ENCODE measurements at places on chromosomes 12 and 14.

- DNase-seq, result no peak
These were observed 16.9 kb downstream of the BRF1 start for GRCh38 chr14:105283899-105284298.

DNA sequence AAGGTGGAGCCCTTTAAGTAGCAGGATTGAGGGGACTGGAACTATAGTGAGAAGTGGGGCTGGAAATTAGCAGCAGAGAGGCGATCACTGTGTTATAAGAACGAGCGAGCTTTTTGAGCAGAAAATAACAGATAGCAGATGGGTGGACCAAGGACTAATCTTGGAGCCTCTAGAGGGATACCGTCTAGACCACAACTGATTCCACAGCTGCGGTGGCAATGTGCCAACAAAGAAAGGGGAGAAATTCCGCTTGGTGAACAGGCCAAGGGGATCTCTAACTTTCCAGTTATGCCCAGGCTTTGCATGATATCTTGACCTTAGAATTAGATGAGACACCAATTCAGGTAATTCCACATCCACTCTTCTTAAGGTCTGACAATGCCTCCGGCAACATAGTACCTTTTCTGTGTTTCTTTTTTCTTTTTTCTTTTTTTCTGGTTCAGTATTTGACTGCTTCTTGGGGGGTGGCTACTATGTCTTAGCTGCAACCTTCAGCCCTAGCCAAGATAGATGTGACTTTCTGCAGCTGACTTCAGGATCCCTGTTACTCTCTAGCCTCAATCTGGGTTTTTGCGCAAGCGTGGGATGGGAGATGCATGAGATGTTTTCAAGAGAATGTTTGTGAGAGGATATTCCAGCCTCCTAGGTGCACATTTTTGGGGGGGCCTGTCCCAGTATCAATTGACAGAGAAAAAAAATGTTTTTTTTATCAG lies 143.4 kb upstream of the CPSF6 start:
- DNase-seq, result no peak

GRCh38 chr14:35789651-35790050 lies 19.4 kb downstream of the RALGAPA1 start:
- DNase-seq, result no peak

GRCh38 chr14:95033682-95034632 lies 123.4 kb downstream of the DICER1 start:
- DNase-seq, result no peak

- DNase-seq, result no peak
These were observed 6.4 kb downstream of the SUSD6 start for GRCh38 chr14:69617796-69618195.

DNA sequence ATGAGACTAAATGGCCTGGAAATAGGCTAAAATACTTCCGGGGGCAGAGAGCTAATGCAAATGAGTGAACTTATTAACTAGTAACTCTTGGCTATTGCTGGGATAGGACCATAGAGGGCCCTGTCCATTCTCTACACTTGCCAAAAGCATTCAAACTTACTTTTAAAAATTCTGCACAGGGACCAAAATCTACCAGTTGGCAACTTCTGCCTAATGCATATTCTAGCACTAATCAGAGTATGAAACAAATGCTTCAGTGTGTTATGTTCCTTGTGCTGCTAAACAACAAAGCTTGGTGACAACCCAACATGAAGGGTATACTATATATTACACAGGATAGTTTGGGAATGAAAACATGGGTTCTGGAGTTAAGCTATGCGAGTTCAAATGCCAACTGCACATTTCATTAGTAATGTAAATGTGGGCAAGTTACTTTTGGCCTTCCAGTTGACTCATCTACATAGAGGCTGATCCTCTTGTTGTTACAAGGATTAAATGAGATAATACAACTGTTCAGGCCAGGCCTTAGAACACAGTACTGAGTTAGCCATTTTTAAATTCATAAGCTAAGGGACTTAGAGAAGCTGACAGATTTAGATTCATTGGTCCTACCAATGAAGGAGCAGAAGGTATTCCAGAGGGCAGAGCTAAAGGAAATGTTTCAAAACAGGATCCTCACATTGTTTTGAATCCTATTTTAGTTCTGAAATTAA lies 32.4 kb downstream of the HIGD1C start:
- peak; percentile 34 for DNase-seq

- DNase-seq, result peak; percentile 35
These were observed 161.8 kb downstream of the SRGAP1 start for GRCh38 chr12:64006211-64006825.

DNA sequence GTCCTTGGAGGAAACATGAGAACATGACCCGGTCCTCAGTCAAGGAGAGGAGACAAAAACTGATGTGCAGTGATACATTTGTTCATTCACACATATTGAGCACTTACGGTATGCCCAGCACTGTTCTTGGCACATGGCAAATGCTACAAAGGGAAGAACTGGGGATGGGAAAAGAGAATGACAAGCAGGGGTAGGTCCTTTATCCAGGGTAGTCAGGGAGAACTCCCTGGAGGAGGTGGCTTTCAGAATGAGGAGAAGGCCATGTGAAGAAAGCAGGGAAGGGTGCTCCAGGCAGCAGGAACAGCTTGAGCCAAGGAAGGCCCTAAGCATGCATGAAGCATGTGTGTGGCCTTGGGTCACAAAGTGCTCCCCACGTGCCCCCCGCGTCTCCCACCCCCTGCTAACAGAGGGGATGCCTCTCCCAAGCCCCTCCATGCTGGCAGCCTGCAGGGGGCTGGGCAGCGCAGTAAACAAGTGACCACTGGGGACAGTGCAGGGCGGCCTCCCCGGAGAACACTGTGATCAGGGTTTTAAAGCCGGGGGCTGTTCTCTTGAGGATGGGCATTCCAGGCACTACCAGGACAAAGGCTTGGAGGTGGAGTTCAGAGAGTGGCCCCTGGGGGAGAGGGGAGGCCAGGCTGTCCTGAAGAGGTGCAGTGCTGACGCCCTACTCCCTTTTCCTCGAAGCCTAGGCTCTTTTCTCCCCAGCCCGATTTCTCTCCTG lies 71.0 kb downstream of the PHETA1 start:
- no peak for DNase-seq

GRCh38 chr14:93832081-93832480 lies 43.8 kb upstream of the PRIMA1 start:
- no peak for DNase-seq

DNA sequence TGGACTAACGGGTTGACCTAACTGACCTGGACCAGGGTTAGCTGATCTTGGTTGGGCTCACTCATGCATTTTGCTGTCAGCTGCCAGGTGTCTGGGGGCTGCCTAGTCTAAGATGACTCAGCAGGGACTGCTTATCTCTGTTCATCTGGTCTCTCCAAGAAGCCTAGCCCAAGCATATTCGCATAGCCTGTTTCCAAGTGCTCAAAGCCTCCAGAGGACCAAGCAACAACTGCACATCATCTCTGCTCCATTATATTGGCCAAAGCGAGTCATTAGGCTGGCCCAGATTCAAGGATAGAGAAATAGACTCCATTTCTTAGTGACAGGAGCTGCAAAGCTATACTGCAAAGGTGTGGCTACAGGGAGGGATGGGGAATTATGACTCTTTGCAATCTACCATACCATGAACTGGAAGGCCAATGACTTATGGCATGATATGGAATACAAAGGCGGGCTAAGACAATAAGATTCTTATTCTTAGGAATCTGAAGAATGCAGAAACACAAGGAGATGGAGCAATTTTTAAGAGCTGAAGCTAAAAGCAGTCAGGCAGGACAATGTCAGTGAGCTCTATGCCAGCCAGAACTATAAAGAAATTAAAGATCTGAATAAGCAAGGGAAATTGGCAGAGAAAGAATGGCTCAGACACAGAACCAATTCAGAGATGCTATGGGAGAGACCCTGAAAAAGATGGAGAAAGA lies 194.6 kb upstream of the FSCB start:
- no peak for DNase-seq

- DNase-seq, result no peak
These were observed 233.0 kb downstream of the SSPN start for GRCh38 chr12:26428420-26428819.

DNA sequence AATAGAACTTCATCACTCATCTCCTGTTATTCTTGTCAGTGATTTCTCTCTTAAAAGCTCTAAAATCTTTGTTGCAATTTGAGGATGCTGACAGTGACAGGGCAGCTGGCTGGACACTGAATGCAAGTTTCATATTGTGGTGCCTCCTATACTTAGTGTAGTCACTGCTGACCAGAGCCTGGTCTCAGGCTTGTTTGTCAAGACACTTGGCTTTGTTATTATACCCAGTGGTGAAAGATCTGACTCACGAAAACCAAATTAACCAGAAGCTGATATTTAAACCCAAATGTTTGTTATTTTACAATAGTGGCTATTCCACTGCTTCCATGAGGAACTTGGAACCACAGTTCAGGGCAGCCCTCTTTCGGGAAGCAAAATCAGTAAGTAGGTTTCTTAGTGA lies 42.8 kb downstream of the RPGRIP1 start:
- peak; percentile 44 for DNase-seq

DNA sequence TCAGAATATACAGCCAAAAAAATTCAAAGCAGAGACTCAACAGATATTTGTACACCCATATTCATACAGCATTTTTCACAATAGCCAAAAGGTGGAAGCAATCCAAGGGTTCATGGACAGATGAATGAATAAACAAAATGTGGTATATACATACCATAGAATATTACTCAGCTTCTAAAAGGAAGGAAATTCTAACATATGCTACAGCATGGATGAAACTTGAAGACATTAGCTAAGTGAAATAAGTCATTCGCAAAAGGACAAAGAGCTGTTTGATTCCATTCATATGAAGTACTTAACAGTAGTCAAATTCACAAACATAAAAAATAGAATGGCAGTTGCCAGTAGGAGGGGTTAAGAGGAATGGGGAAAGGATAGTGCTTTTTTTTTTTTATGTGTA lies 91.8 kb upstream of the ARID2 start:
- no peak for DNase-seq

DNA sequence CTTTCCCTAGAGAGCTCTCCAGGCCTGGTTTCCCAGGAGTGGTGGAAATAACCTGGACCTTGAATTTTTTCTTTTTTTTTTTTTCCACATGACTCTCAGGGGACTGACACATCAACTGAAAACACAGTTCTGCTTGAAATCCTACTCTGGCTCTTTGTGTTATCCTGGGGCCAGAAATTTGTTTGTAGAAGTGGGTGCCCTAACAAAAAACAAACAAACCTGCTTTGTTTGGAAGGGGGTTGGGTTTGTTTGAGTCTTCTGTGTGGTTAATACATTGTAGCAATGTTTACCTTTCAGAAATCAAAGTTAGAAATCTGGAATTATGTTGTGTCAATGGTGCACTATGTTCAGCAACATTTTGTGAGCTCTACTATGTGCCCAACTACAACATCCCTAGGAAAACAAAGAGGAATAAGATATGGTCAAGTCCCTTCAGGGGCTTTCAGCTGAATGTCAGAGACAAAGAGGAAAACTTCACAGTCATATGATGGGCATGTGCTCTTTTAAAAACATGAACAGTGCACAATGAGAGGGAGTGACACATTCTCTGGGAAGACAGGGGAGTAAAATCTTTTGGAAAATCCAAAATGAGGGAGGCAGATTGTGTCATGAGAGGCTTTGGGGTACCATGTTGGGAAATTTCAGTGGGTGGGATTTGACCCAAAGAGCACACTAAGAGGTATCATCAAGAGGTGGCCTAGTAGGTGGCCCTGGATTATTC lies 1.5 kb upstream of the IGF1 start:
- no peak for DNase-seq

GRCh38 chr12:47863467-47863866 lies 41.3 kb downstream of the VDR start:
- no peak for DNase-seq

GRCh38 chr14:33916663-33917565 lies 34.0 kb downstream of the EGLN3 start:
- DNase-seq, result no peak

DNA sequence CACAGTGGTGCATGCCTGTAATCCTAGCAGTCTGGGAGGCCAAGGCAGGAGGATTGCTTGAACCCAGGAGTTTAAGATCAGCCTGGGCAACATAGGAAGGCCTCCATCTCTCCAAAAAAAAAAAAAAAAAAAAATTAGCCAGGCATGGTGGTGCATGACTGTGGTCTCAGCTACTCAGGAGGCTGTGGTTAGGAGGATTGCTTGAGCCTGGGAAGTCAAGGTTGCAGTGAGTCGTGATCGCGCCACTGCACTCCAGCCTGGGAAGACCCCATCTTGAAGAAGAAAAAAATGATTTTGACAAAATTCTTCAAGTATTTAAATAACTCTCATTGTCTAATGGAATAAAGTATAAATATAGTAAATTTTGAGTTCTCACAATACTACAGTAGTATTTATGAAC lies 219.2 kb upstream of the SSTR1 start:
- DNase-seq, result no peak

DNA sequence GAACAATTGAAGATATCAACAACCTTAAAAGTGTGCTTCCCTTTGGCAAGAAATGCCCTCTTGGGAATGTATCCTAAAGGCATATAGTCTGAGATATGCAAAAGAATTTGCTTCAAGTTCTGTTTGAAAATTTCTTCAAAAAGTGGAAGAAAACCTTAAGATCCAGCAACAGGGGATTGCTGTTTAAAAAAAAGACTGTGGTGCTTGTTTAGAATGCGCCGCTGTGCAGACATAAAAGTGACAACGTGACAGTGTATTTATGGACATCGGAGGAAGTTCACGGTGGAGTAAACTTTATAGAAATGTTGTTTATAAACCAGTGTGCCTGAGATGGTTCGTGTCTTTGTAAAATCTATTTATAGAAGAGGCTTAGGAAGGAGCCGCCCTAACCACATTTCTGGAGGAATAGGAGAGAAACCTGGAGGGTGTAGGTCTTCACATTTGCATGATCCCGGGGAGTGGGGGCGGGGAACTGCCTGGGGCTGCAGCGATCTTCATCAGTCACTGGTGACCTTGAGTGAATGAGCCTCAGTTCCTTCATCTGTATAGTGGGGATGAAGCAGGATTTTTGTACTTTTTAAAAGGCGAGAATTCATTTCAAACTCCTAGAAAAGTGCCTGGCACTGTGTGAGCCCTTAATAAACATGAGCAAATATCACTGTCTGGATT lies 27.5 kb downstream of the ADGRD1 start:
- DNase-seq, result no peak

GRCh38 chr12:104313568-104314241 lies 10.2 kb downstream of the EID3 start:
- DNase-seq, result no peak

- peak; percentile 67 for DNase-seq
These were observed 91.0 kb downstream of the LRRC74A start for GRCh38 chr14:76917158-76917596.

- DNase-seq, result no peak
These were observed 1031.9 kb upstream of the LRFN5 start for GRCh38 chr14:40574780-40575179.

DNA sequence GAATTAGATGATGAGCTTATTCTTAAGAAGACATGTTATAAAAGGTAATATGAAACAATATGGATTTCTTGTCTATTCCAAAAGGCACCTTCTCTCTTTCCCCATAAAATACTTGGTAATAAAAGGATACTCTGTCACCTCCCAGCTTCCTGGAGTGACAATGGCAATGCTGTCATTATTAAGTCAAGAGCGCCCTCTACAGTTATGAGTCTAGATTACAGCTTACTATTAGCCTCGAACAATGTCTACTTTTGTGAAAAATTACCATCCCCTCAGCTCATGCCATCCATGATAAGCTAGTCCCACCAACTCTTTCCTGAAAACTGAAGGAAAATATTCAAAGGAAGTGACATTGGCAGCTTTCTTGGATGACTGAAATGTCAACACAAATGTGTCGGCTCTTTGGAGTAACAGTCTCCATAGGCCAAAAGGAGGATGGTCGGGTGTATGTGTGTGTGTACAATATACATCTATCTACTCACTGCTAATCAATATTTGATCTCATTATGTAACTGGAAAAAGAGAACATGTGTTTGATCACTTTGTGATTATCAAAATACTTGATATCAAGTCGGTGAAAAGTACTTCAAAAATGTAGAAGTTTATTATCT lies 48.7 kb upstream of the CDKN3 start:
- peak; percentile 72 for DNase-seq
